ENCODE measurements at places on chromosomes 3 and 15. TPM values are rescaled to one million over a fixed set of nuclear protein-coding genes. Genes with fewer than 3 reads are reported as not detected.

GLCE gene
- 6.7 TPM for polyA plus RNA-seq

SCAANT1 gene
- polyA plus RNA-seq = not detected

BRPF1 gene
- polyA plus RNA-seq = 12.8 TPM

CHRM5 gene
- not detected for polyA plus RNA-seq

RARRES1 gene
- polyA plus RNA-seq = 147 TPM

RHOV gene
- 0.30 TPM for polyA plus RNA-seq

GPR15 gene
- polyA plus RNA-seq = not detected

MAGEL2 gene
- 0.26 TPM for polyA plus RNA-seq

HAUS2 gene
- 13.8 TPM for polyA plus RNA-seq

MKRN3 gene
- polyA plus RNA-seq = 0.12 TPM

TEX55 gene
- polyA plus RNA-seq = not detected

ARNT2 gene
- 0.52 TPM for polyA plus RNA-seq

IGSF11 gene
- polyA plus RNA-seq = 0.11 TPM

GRAMD1C gene
- polyA plus RNA-seq = 1.1 TPM

CYP1A1 gene
- polyA plus RNA-seq = 0.21 TPM

ADCY5 gene
- polyA plus RNA-seq = 6.0 TPM

RFC4 gene
- polyA plus RNA-seq = 7.8 TPM

AP3B2 gene
- polyA plus RNA-seq = 2.4 TPM

NECTIN3 gene
- 6.4 TPM for polyA plus RNA-seq

GRM7 gene
- not detected for polyA plus RNA-seq

PYGO1 gene
- 1.5 TPM for polyA plus RNA-seq

CFAP91 gene
- polyA plus RNA-seq = 3.1 TPM

SPATA12 gene
- not detected for polyA plus RNA-seq

PCSK6 gene
- 3.4 TPM for polyA plus RNA-seq

TRH gene
- 0.22 TPM for polyA plus RNA-seq

CAMKV gene
- polyA plus RNA-seq = 0.07 TPM

GOLGA6D gene
- not detected for polyA plus RNA-seq

RBM5 gene
- polyA plus RNA-seq = 60.2 TPM

KIF7 gene
- 6.4 TPM for polyA plus RNA-seq

MAPKAPK3 gene
- polyA plus RNA-seq = 30.6 TPM

CISH gene
- 36.2 TPM for polyA plus RNA-seq

MEGF11 gene
- polyA plus RNA-seq = 0.22 TPM

GOLGA8B gene
- polyA plus RNA-seq = 26.9 TPM

ZNF860 gene
- polyA plus RNA-seq = 0.09 TPM

TP53BP1 gene
- 8.6 TPM for polyA plus RNA-seq

CPA3 gene
- polyA plus RNA-seq = 4.4 TPM

WDR93 gene
- polyA plus RNA-seq = 0.18 TPM

PHLDB2 gene
- polyA plus RNA-seq = 7.9 TPM

ARPP19 gene
- polyA plus RNA-seq = 39.3 TPM

CGNL1 gene
- 2.2 TPM for polyA plus RNA-seq

ITPKA gene
- 0.34 TPM for polyA plus RNA-seq

PRR20G gene
- polyA plus RNA-seq = not detected

PCLAF gene
- 1.0 TPM for polyA plus RNA-seq

GATM gene
- polyA plus RNA-seq = 8.1 TPM

MOBP gene
- polyA plus RNA-seq = 0.22 TPM

CHST13 gene
- 0.03 TPM for polyA plus RNA-seq

ABHD17C gene
- 3.6 TPM for polyA plus RNA-seq

CRBN gene
- polyA plus RNA-seq = 30.9 TPM

CYP19A1 gene
- 0.93 TPM for polyA plus RNA-seq
